Colonic mucosa (tissue), 4 donors: ENCODE measurements at places on chromosomes 11 and 22. TPM values are rescaled to one million over a fixed set of nuclear protein-coding genes. Genes with fewer than 3 reads are reported as not detected.

DNA sequence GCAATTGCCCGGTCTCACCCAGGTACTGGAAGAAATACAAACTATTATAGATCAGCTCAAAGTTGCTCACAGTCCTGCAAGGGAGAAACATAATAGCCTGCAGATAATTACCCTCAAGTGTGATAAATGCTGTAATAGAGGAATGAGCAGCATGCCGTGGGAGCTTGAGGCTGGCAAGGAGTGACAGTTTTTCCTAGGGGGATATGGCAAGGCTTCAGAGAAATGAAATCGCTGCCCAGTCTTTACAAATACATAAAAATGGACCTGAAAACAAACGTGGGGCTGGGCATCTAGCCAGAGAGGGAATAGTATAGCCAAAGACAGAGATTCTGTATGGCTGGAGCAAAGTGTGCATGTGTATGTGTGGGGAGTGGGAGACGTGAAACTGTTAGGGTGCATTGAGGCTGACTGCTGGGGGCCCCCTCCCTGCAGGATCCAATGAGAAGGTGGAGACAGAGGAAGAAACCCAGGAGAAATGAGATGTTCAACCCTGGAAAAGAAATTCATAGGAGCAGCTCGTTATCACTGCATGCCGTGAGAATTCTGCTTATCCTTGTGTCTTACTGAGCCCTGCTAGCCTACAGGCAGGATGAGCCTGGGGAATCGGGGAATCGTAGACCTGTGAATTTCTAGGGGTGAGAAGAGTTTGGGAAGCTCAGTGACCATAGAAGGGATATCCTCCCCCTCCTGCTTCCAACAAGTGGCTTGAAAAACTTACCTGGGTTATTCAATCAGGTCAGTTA is 167.0 kb downstream of the LDLRAD3 start:
- DNase-seq: no peak

- peak; percentile 32 for DNase-seq
Measured at GRCh38 chr22:24707470-24707801, 67.1 kb downstream of the PIWIL3 start.

- no peak for DNase-seq
Measured at GRCh38 chr22:25159028-25159427, 40.6 kb upstream of the CRYBB3 start.

- no peak for DNase-seq
Measured at GRCh38 chr11:2569321-2569721, 124.5 kb downstream of the KCNQ1 start.

- peak; percentile 38 for DNase-seq
Measured at GRCh38 chr22:21866833-21867527, 465 bp downstream of the MAPK1 start.

GRCh38 chr11:85685125-85685819 is 723 bp downstream of the CCDC89 start:
- DNase-seq: no peak

DNA sequence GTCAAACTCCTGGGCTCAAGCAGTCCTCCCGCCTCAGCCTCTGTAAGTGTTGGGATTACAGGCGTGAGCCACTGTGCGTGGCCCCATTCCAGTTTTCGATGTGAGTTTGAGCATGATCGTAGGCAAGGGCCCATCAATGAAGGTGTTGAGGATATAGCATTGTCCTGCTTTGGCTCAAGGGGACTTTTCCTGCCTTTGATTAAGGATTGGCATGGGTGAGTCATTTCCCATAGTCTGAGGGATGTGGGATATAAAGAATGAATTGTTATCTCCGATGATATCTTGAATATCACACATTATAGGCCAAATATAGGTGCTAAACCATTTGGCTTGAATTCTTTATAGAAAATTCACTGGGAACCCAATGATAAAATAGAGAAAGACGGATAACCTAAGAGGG is 30.4 kb downstream of the STIM1 start:
- no peak for DNase-seq

- DNase-seq: no peak
Measured at GRCh38 chr11:111344032-111344431, 35.0 kb downstream of the POU2AF1 start.

Gene PLAAT2
- total RNA-seq: 11.1 TPM

GRCh38 chr11:84316866-84317555 is 1030.8 kb upstream of the CCDC90B start:
- no peak for DNase-seq

DNA sequence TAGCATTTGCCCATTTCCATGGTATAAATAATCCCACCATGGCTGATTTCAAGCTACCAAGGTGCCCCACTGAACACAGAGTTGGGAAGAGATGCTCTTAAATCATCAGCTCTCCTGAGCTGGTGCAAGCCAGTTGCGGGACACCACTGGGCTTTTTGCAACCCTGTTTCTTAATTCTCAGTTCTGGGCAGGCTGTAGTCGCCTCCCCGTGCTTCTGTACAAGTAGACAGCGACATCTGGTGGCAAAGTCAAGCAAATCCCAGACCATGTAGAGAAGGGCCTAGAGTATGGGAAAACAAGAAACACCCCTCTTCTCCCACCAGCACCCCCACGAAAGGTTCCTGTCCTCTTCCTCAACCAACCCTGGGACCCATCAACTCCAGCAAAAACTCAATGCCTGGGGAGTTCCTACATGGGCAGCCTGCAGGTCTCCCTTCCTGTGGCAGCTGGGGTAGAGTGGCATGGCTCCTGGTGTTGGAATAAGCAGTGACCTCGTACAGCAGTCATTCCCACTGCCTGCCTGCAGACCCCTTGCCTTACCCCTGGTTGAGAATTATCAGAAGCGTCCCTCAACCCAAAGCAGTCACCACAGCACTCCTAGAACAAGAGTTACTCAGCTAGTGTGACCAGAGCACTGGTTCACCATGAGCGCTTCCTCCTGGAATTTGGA is 68.4 kb downstream of the IGLL5 start:
- DNase-seq: peak; percentile 71

DNA sequence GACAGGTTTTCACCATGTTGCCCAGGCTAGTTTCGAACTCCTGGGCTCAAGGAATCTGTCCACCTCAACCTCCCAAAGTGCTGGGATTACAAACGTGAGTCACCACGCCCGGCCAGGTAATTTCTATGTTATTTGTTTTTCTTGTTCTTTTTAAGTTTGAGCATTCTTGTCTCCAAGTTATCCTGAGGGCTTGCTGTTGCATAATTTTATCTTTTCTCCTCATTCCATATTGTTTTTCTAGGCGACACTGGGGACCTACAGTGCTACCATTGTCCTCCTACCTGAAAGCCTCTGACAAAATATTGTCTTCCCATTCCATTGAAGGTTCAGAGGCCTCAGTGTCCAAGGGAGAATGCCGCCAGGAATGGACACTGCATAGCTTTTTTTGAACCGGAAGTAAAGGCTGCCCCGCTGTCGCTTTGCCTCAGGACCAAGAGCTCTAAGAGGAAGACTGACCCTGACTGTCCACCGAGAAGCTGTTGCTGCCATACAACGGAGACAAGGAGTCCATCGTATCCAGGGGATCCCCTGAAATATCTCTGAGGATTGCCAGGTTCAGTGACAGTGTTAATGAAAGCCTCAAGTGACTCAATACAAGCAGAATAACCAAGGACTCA is 9.7 kb downstream of the AP5B1 start:
- DNase-seq: no peak

GRCh38 chr11:97703851-97704250 is 1314.0 kb downstream of the JRKL start:
- DNase-seq: no peak

Gene MAFF
- total RNA-seq: 5.2 TPM

Gene TRIM48
- not detected for total RNA-seq

Gene IGF2
- 9.2 TPM for total RNA-seq

Gene CDKN1C
- 10.9 TPM for total RNA-seq

Gene ZNF214
- 2.6 TPM for total RNA-seq

Gene SLC17A6
- not detected for total RNA-seq

DNA sequence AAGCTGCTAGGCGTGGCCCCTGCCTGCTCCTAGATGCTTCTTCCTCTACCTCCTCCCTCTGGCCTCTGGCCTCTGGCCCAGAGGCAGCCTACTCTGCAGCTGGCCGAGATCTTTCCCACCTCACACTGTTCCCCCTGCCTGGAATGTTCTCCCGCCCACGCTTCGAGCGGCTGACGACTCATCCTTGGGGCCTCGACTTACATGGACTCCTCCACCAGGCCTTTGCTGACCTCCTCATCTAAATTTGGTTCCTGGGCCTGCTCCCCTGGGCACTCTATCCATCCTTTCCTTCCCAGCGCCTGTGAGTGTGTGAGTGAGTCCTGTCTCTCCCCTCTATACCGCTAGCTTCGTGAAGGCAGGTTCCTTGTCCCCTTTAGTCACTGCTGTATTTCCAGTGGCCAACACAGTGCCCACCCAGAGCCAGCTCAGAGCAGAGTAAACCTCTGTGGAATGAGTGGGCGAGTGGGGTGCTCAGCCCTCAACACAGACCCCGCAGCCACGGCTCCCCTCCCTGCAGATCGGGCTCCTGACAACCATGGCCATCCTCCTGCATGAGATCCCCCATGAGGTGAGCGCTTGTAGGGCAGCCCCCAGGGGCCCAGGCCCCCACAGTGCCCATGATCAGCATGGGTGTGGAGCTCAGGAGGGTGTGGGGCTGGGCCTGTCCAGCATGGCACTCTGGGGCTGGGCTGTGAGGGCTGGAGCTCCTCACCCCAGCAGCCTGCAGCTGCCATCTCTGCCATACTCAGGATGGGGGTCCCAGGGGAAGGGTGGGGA is 5.7 kb downstream of the SLC39A13 start:
- no peak for DNase-seq

DNA sequence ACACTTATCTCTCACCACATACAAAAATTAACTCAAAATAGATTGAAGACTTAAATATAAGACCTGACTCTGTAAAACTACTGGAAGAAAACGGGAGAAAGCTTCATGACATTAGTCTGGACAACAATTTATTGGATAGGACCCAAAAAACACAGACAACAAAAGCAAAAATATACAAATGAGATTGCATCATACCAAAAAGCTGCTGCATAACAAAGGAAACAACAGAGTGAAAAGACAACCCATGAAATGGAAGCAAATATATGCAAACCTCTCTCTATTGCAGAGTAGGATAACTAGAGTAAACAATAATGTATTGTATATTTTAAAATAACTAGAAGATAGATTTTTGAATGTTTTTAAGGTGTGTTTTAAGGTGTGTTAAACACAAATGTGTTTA is 11.2 kb downstream of the MRGPRX2 start:
- no peak for DNase-seq

DNA sequence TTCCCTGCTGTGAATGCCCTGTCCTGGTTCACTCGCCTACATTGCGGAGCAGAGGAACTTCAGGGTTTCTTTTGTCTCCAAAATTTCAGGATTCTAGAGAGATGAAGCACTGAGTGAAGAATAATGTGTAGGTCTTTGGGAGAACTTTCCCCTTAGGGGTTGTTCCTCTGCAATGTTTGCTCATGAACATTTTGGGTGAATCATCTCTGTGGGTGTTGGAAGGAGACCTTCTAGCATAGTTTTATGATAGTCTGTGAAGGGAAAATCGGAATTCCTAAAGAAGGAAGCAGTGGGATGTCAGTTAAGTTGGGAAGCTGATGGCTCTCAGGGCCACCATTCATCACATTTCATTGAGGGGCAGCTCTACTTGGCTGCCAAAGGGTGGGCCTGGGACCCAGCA is 64.8 kb downstream of the MIAT start:
- DNase-seq: no peak

DNA sequence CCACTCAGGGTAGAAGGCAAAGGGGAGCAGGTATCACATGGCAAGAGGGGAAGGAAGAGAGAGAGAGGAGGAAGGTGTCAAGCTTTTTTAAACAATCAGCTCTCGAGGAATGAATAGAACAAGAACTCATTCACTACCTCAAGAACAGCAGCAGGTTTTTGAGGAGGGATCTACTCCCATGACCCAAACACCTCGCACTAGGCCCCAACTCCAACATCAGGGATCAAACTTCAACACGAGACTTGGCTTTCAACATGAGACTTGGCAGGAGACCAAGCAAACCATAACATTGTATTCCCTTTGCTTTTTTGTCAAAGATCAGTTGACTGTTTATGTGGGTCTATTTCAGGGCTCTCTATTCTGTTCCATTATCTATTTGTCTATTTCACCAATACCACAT is 26.9 kb upstream of the APOBEC3A start:
- no peak for DNase-seq

DNA sequence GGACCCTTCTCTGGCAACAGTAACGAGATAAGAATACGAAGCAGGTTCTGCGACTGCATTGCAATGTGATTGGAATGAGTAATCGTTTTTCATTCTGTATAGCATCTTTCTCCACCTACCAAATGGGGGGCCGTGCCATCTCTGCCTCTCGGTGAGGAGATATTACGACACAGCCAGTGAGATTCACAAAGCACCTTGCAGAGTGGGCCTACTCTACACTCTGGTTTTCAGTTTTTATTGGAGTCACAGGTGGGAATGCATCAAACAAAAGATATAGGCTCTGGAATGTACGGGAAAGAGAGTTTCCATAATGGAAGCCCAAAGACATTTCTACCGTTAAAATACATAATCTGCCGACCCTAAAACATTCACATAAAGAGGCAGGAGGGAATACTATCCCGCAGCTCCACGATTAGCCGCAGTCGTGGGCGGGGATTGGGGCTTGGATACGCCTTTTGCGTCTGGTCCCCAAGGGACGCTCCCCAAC is 423 bp upstream of the RTN3 start:
- peak; percentile 29 for DNase-seq

Gene KIF18A
- total RNA-seq: 4.1 TPM

DNA sequence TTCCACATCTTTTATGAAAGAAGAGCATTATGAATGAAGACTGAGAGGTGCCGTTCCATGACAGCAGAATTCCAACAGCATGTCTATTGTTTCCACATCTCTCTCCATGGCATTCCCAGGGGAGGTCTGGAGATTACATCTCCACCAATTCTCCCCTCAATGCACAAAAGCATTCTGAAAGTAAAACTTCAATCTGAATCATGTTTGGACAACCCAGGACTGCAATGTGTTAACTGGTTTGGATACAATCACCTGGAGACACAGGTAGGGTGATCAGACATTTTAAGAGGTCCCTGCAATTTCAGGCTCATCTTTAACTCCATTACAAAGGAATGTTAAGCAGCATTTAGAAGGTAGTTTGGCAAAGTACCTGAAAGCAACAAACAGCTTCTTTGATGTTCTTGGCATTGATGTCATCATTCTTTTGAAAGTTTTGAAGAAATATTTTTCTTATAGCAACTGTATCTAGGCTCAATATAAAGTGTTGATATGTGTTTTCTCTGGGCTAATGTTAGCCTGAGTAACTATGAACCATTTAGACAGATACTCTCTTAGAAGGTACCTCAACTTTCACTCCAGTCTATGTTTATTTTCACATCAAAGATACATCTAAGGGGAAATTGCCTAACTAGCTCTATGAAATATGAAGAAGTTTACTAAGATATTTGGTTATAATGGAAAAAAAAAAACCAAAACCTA is 181.4 kb upstream of the MTMR2 start:
- DNase-seq: no peak

DNA sequence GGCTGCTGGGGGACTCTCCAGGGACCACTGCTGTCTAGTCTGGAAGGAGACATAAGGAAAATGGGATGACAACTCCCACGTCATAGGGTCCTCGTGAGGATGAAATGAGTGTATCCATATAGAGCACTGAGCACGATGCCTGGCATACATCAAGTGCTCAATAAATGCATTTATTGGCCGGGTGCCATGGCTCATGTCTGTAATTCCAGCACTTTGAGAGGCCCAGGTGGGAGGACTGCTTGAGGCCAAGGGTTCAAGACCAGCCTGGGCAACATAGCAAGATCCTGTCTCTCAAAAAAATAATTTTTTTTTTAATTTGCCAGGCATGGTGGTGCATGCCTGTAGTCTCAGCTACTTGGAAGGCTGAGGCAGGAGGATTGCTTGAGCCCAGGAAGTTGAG is 12.2 kb upstream of the TPST2 start:
- DNase-seq: no peak
